ENCODE measurements at places on chromosomes 13 and 19. TPM values are rescaled to one million over a fixed set of nuclear protein-coding genes. Genes with fewer than 3 reads are reported as not detected.
A peak's percentile ranks its signal among the peaks of the same experiment; 100 is the strongest.

GRCh38 chr19:5479958-5480357, 24.7 kb downstream of the ZNRF4 start:
- H3K27ac ChIP-seq: no peak overlapping the region
- DNase-seq: no peak
- H3K27me3 ChIP-seq: peaks cover 32% of the 10 kb centered on the region
- H3K4me3 ChIP-seq: no peak overlapping the region
- H3K4me1 ChIP-seq: peaks cover 4% of the 10 kb centered on the region
- H3K36me3 ChIP-seq: peaks cover 5% of the 10 kb centered on the region

GRCh38 chr19:30063650-30064347, 121.8 kb downstream of the URI1 start:
- no peaks in the 10 kb centered on the region for H3K27me3 ChIP-seq
- no peak overlapping the region for H3K27ac ChIP-seq
- no peaks in the 10 kb centered on the region for H3K36me3 ChIP-seq
- no peak overlapping the region for H3K4me3 ChIP-seq
- no peak for DNase-seq

GRCh38 chr19:57288373-57288772, 8.1 kb downstream of the ZNF460 start:
- H3K27ac ChIP-seq: no peak overlapping the region
- DNase-seq: no peak
- H3K4me1 ChIP-seq: no peaks in the 10 kb centered on the region

GRCh38 chr19:43731846-43732245, 16.0 kb downstream of the IRGC start:
- H3K27me3 ChIP-seq: no peaks in the 10 kb centered on the region
- no peaks in the 10 kb centered on the region for H3K4me1 ChIP-seq
- no peak overlapping the region for H3K27ac ChIP-seq
- no peak overlapping the region for H3K4me3 ChIP-seq
- H3K36me3 ChIP-seq: peaks cover 48% of the 10 kb centered on the region
- no peak for DNase-seq

DNA sequence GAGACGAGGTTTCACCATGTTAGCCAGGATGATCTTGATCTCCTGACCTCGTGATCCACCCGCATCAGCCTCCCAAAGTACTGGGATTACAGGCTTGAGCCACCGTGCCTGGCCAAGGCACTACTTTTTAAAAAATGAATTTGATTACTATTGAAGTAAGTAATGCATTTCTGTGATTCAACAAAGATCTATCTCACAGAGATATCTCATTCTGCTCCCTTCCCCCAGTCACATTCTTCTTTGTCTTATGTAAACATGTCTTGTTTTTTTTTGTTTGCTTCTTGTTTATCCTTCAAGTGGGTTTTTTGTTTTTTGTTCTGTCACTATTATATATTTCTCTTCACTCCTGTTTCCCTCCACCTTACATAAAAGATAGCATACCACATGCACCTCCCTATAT, 6.6 kb downstream of the ZNF146 start:
- H3K36me3 ChIP-seq: peaks cover 54% of the 10 kb centered on the region
- H3K4me3 ChIP-seq: no peak overlapping the region
- no peaks in the 10 kb centered on the region for H3K27me3 ChIP-seq
- peak overlapping the region; percentile 54 for H3K27ac ChIP-seq

DNA sequence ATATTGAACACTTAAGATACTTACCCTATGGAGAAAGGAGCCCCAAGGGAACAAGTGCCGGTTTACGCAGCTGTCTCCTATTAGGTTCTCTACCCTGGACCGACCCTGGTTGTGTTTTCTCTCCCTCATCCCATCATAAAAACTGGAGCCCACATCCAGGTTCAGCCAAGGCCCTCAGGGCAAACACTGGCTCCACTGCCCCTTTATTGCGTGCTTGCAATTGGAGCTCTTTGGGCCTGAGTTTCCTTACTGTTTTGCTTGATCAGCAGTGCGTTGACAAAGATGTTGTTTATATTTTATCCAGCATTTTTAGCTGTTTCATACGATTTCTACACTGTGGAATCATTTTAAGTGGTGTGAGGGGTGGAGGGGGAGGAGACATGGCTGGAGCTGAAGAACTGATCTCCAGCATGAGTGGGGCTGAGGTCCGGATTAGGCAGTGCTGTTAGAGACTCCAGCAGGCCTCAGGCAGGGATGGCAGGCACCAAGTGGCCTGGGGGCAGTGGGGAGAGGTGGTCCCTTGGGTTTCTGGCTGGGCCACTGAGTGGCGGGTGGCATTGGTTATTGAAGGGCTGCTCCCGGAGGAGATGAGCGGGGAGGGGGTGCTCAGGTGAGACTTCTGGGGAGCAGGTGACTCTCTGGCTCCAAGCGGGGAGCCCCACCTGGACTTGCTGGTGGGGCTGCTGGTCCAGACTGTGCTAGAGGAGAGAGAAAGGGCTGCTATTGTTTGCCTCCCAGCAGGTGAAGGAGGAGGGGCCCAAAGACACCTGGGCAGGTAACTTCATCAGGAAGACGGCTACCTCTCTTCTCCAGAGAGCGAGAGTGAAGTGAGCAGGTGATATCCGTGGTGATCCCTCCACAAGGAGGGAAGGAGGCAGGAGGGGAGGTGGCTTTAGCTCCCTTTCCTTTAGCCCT, 62.4 kb upstream of the RNF113B start:
- H3K36me3 ChIP-seq: no peaks in the 10 kb centered on the region
- H3K4me1 ChIP-seq: peaks cover 34% of the 10 kb centered on the region
- H3K27ac ChIP-seq: peak overlapping the region; percentile 29
- DNase-seq: peak; percentile 53
- no peaks in the 10 kb centered on the region for H3K27me3 ChIP-seq

GRCh38 chr13:28440774-28441504, 54.0 kb downstream of the FLT1 start:
- H3K36me3 ChIP-seq: peaks cover 55% of the 10 kb centered on the region
- H3K4me1 ChIP-seq: peaks cover 67% of the 10 kb centered on the region
- peak overlapping the region; percentile 97 for H3K27ac ChIP-seq
- no peaks in the 10 kb centered on the region for H3K27me3 ChIP-seq
- H3K4me3 ChIP-seq: no peak overlapping the region

- peaks cover 9% of the 10 kb centered on the region for H3K4me1 ChIP-seq
- no peaks in the 10 kb centered on the region for H3K27me3 ChIP-seq
- H3K36me3 ChIP-seq: peaks cover 13% of the 10 kb centered on the region
- H3K27ac ChIP-seq: no peak overlapping the region
- DNase-seq: peak; percentile 82
Measured at GRCh38 chr13:100573121-100573520, 15.5 kb downstream of the GGACT start.

- no peak overlapping the region for H3K4me3 ChIP-seq
- DNase-seq: no peak
- no peaks in the 10 kb centered on the region for H3K4me1 ChIP-seq
- peaks cover 54% of the 10 kb centered on the region for H3K27me3 ChIP-seq
- no peak overlapping the region for H3K27ac ChIP-seq
Measured at GRCh38 chr19:51224163-51224641, 678 bp upstream of the CD33 start.

GRCh38 chr13:46119883-46120614, 15.2 kb upstream of the CPB2 start:
- no peaks in the 10 kb centered on the region for H3K27me3 ChIP-seq
- no peaks in the 10 kb centered on the region for H3K36me3 ChIP-seq
- H3K27ac ChIP-seq: 0 out of 2 replicates have a peak overlapping the region, but pooled peaks have one; percentile 47
- no peak overlapping the region for H3K4me3 ChIP-seq
- no peak for DNase-seq
- H3K4me1 ChIP-seq: peaks cover 24% of the 10 kb centered on the region

DNA sequence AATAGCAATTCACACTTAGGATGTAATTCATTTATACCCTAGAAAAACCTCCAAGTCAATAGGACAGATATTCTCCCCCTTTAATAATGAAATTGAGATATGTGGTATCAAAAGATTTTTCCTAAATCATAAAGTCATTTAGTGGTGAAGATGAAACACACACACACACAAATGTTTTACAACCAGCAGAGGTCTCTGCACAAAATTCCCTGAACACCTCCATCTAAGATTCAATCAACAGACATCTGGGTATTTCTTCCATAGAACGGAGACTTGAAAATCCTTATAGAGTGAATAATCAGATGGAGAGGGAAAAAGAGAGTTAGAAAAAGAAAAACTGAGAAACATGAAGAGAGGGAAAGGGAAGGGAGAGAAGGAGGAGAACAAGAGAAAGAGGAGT, 52.8 kb downstream of the MYCBP2 start:
- no peak overlapping the region for H3K4me3 ChIP-seq
- no peaks in the 10 kb centered on the region for H3K27me3 ChIP-seq
- DNase-seq: no peak
- no peaks in the 10 kb centered on the region for H3K4me1 ChIP-seq

DNA sequence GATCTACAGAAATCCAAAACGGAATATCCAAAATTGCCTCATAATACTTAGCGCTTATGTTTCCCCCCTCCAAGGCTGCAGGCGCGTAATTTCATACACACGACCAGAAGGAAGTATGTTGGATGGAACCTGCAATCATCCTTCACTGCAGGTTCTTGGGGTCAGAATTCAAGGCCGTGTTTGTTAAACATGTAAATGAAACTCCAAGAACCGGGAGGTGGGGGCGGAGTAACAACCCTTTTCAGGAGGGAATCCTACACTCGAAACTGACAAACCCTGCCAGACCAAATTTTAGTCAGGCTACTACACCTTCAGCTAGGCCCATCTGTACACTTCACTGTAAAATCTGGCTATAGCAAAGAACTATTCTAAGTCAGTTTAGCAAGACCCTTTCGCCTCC, 1.3 kb downstream of the ZNF607 start:
- peak overlapping the region; percentile 85 for H3K27ac ChIP-seq
- H3K27me3 ChIP-seq: no peaks in the 10 kb centered on the region
- H3K36me3 ChIP-seq: 0 out of 2 replicates have a peak, but pooled peaks cover 4% of the 10 kb centered on the region
- H3K4me1 ChIP-seq: peaks cover 24% of the 10 kb centered on the region
- DNase-seq: peak; percentile 23

- no peak overlapping the region for H3K4me3 ChIP-seq
- H3K27ac ChIP-seq: no peak overlapping the region
- DNase-seq: peak; percentile 23
- H3K4me1 ChIP-seq: no peaks in the 10 kb centered on the region
- no peaks in the 10 kb centered on the region for H3K36me3 ChIP-seq
Measured at GRCh38 chr13:59346999-59347723, 816.6 kb downstream of the DIAPH3 start.

DNA sequence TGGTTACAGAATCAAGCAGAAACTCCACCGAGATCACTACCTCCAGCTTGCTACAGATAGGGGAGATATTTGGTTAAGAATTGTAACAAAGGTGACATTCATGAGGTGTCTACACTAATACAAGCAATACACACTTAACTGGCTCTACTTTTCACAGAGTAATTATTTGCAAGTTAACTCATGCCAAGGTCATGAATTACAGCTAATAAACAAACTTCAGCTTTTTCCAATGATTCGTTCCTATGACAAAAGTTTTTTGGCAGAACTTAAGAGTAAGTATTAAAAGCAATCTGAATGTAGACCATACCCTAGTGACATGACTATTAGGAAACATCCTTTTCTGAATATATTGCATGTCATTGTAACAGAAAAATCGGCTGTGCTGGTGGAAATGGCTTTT, 72.1 kb downstream of the LHFPL6 start:
- no peaks in the 10 kb centered on the region for H3K36me3 ChIP-seq
- H3K4me3 ChIP-seq: no peak overlapping the region
- peaks cover 6% of the 10 kb centered on the region for H3K4me1 ChIP-seq
- no peak for DNase-seq
- no peaks in the 10 kb centered on the region for H3K27me3 ChIP-seq

DNA sequence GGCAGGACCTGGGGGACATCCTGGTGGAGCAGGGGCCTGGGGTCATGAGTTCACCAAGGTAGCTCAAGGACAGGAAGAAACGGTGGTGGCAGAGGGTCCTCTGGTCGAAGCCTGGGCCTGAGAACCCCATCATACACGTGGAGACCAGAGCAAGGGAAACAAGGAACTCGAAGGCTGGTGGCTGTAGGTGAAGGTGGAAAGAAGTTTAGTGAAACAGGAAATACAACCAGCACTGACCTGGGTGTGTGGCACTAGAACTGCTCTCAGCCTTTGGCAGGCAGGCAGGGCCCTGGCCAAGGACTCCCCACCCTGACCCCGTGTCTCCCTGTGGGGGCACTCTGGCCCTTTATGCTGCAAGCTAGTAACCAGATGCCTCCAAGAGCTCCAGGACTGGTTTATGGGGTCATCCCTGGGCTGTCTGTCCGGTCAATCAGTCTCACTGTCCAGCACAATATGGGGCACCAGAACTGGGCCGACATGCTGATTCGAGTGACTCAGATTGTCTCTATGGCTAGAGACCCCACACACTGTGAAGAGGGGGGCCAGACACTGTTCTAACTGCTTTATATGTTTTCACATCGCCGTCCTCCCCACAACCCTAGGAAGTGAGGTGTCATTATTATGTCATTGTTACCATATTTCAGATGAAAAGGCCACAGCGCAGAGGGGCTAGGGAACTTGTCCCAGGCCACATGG, 3.8 kb downstream of the COX6B2 start:
- no peak for DNase-seq
- peaks cover 51% of the 10 kb centered on the region for H3K4me1 ChIP-seq
- H3K27ac ChIP-seq: no peak overlapping the region

GRCh38 chr13:37023871-37024270, 23.3 kb downstream of the EXOSC8 start:
- no peak overlapping the region for H3K4me3 ChIP-seq
- H3K27me3 ChIP-seq: no peaks in the 10 kb centered on the region
- H3K36me3 ChIP-seq: peaks cover 57% of the 10 kb centered on the region
- H3K27ac ChIP-seq: no peak overlapping the region
- no peak for DNase-seq

GRCh38 chr13:72504131-72504841, 223.1 kb downstream of the MZT1 start:
- H3K36me3 ChIP-seq: no peaks in the 10 kb centered on the region
- no peak for DNase-seq
- H3K27ac ChIP-seq: no peak overlapping the region
- H3K4me1 ChIP-seq: 0 out of 2 replicates have a peak, but pooled peaks cover 4% of the 10 kb centered on the region
- no peak overlapping the region for H3K4me3 ChIP-seq
- no peaks in the 10 kb centered on the region for H3K27me3 ChIP-seq

DNA sequence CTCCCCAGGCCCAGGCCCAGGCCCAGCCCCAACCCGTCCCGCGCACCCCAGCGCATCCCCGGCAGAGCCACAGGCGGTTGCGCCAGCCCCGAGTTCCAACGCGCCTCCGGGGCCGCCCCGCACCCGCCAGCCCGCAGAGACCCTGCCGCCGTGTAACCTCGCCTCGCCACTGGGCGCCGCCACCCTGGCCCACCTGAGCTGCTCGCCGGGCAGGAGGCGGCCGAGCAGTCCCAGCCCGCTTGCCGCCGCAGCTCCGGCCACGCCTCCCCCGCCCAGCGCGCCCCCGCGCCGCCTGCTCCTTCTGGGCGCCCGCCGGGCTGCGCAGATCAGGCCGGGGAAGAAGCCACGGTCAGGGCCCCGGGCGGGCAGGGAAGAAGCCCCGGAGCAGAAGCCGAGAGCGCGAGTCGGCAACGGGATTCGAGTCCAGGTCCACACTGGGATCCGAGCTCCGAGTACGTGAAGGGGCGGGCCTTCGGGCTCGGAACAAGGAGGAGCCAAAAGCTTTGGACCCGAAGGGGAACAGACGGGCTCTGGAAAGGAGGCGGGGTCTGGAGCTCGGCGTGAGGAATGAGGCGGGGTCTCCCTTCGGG, at the start of gene MBOAT7:
MBOAT7 (minus strand) TSS at position 436 of the 590 bp plus-strand sequence. CDS start 1,072 bp downstream, outside the sequence.
- peaks cover 3% of the 10 kb centered on the region for H3K27me3 ChIP-seq
- H3K4me1 ChIP-seq: peaks cover 35% of the 10 kb centered on the region
- H3K4me3 ChIP-seq: peak within 1 kb of the TSS; percentile 85
- H3K36me3 ChIP-seq: peaks cover 37% of the 10 kb centered on the region
- H3K27ac ChIP-seq: peak within 1 kb of the TSS; percentile 100

DENND1C gene
- 6.3 TPM for total RNA-seq

SLC46A3 gene
- 0.55 TPM for total RNA-seq

PGLYRP1 gene
- not detected for total RNA-seq

PODNL1 gene
- total RNA-seq: 1.4 TPM

PROSER1 gene
- 74.3 TPM for total RNA-seq

UNC13A gene
- total RNA-seq: 42.9 TPM

ZNF729 gene
- total RNA-seq: not detected

CD33 gene
- total RNA-seq: 0.31 TPM

NKPD1 gene
- total RNA-seq: 0.76 TPM

Measured in WTC11 (cell line).